ENCODE measurements at places on chromosomes 5 and 9.

DNA sequence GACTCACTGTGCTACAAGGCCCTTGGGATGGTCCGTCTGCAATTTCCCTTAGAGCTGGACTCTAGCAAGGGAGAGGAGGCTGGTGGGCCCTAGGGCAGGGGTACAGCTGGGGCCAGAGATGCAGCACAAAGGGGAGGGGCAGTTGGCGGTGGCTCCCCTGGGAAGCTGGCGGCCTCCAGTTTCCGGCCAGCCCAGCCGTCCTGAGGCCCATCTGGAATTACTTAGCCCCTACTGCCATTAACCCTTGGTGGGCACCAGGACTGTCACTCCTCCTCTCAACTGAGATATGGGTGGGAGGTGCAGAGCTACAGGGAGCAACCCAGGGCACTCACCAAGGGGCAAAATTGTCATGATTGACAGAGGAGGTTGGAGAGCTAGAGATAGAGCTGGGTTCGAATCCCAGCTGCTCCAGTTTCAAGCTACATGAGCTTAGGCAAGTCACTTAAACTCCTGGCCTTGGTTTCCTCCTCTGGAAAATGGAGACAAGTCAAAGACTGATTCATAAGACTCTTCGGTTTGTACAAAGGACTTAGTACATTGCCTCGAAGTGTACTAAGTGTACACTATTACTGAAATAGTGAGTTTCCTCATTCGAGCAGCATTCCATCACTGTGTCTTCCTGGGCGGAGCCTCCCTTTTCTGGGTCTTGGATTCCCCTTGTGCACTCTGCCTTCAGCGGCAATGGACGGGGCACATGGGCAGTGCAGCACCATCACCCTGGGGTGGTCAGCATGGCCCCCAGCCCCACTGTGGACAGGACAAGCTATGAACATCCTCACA is 2.7 kb upstream of the PDGFRB start:
- no peak for DNase-seq

DNA sequence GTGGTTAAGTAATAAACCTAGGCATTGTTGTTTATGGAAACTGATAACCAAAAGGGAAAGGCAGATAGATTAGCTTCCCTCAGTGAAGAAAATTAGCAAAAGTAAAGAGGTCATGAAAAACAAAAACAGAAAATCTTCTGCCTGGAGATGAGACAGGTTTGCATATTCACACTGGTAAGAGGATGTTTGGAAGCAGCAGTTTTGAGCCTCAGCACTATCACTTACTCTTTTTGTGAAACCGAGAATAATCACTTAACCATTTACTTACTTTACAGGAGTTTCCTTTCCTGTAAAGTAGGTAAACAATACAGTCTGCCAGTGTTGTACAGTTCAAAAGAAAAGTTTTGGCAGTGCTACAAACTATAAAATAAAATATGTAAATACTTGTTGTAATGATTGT is 35.5 kb upstream of the EMB start:
- DNase-seq = no peak

GRCh38 chr5:573976-574375 is 38.2 kb upstream of the CEP72 start:
- no peak for DNase-seq

- no peak for DNase-seq
These were observed 25.4 kb downstream of the GPR21 start for GRCh38 chr9:123058834-123059233.

DNA sequence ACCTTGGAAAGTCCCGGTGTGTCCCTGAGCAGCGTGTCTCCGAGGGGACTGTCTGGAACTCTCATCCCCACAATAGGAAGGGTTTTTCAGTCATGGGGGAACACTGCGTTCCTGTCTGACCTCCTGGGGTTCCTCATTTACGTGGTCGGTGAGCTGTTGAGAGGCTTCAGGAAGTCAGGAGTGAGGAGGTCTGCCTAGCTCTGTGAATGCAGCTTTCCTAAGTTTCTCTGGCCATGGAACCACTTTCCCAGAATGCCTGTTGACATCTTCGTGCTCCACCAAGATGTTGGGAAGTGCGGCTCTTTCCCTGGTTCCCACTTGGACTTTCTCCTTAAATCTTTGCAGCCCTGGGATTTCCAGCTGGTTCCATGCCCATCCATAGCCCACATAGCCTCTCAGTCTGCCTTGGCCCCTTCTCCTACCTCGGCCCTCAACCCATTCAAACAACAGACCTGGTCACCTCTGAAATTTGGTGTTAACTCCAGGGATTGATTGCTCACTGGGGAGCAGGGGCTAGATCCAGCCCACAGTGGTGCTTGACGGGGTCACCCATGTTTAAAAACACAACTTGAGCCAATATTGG is 27.2 kb downstream of the PSAT1 start:
- no peak for DNase-seq

DNA sequence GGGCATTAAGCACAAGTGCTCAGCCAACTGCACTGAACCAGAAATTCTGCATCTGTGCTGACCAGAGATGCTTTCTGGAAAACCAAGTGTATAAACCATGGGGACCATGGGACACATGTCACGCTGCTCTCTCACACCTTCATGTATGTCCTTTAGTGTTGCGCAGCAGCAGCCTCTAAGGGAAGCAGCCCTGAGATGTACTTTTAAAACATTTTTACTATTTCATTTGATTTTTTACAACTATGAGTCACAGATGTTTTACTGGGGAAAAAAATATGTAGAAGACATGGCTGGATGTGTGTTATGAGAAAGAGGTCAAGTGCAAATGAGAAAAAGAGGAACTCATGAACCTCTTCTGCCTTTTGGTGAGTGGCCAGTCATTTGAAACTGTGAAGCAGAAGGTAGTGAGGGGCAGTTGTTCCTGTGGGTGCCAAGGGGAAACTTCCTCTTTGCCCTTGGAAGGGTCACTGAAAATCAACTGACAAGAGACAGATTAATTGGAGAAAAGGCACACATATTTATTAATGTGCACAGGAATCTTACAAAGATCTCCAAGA is 31.4 kb upstream of the SYK start:
- no peak for DNase-seq

GRCh38 chr5:10468256-10468655 is 26.6 kb downstream of the ROPN1L start:
- no peak for DNase-seq

GRCh38 chr9:70593241-70593640 is 178.8 kb upstream of the KLF9 start:
- DNase-seq = no peak

DNA sequence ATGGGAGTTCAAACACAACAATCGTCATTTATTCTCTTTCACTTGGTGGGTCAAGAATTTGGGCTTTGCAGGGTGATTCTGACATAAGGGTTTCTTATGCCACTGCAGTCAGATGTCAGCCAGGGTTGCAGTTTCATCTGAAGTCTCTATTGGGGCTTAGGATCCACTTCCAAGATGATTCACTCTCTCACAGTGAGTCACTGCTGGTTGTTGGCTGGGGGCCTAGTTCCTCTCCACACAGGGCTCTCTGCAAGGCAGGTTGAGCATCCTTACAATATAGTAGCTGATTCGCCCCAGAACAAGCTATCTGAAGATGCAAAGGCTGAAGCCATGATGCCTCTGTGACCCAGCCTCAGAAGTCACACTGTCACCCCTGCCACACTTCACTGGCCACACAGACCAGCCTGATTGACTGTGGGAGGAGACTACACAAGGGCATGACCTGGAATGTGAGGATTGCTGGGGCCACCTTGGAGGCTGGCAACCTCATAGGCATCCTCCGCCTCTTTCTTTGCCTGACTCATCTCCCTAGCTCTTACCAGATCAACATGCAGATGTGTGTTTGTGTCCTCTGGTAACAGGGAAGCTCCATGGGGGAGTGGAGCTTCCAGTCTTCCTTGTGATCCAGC is 4.5 kb upstream of the CARD19 start:
- DNase-seq = peak; percentile 40

GRCh38 chr5:99068944-99069650 is 140.3 kb upstream of the CHD1 start:
- no peak for DNase-seq

DNA sequence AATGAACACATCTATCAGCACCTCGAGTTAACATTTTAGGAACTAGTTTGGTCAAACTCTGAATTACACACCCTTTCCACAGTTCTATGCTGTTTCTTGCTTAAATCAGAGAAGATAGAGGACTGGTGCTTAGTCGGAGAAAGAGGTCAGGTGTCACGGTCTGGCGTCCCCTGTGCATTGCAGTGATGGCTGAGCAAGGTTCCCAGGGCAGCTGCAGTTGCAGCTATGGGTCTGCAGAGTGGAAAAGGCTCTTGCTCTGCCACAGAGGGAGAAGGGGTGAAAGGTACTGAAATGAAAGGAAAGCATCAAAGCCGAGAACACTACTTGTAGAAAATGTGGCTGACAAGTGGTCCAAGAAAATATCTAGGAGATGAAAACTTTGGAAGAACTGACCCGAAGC is 25.2 kb upstream of the SH3RF2 start:
- DNase-seq = no peak

DNA sequence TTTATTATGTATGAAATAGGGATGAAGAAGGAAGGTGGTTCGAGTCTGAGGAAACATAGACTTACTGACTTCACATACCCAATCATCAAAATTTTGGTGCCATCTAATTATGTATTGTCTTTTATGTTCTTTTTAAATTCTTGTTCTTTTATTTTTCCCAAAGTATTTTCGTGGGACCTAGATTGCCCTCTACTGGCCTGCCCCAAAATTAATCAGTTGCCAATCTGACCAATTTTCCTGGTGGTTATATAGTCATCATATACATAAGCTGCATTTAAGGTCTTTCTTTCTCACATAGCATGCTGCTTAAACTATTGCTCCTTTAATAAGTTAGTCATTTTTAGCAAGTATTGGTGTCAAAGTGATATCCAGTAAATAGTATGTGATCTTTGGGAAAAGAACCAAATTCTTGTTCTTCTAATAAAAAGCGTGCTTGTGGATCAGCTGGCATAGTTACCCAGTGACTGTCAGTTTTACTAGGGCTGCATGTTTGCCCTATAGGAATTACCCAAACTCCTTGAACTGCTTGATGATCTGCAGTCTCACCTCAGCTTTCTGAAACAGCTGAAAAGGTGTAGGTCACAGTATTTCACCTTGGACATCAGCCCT is 223.5 kb downstream of the SH3GL2 start:
- DNase-seq = no peak

DNA sequence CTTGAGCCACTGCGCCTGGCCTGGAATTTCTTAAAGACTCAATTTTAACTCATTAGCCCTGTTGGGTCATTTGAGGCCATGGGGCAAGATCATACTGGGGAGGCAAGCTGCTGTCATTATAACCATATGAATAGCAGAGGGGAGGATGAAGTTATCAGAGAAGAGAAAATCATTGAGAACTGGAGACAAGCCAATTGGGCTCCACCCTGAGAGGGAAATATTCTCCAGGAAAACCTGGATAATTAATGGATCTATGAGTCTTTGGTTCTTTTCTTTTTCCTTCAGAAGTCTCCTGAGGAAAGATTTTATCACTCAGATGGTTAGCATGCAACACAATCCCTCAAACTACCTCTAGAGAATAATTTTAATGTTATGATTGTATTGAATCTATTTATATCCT is 569.6 kb upstream of the TUSC1 start:
- DNase-seq = no peak

DNA sequence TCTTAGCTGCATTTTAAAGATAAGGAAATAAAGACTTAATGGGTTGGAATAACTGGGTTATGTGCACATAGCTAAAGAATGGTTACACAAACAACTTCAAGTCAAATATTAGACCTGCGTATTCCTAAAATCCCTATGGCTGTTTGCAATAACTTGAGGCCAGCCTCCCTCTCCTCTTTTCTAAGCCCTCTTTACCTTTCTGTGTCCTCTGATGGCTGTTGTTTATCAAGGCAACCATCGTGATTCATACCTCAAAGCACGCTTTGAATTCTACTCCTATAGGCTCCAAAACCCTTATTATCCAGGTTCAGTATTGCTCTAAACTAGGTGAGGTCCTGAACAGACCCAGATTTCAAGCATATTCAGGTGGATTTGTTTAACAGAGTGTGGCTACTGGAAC is 45.6 kb upstream of the LCP2 start:
- no peak for DNase-seq

Data from activated T-cell treated with anti-CD3 and anti-CD28 coated beads for 4 hours (primary cell).